ENCODE measurements at places on chromosomes 11 and 22. TPM values are rescaled to one million over a fixed set of nuclear protein-coding genes. Genes with fewer than 3 reads are reported as not detected.

- no peak for DNase-seq
Measured at GRCh38 chr11:44617671-44618461, 52.4 kb downstream of the CD82 start.

DNA sequence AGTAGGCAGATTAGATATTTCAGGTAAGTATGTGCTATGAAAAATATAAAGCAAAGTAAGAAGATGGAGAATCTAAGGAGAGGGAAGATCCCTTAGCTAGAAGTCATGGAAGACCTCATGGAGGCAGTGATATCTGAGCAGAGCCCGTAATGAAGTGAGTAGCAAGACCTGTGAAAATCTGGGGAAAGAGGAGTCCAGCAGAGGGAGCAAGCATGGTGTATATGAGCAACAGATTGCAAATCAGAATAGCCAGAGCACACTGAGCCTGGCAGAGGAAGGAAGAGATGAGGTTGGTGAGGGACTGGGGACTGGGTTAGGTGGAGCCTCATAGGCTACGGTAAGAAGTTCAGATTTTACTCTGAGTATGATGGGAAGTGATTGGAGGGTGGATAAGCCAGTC, 9.4 kb downstream of the LHFPL7 start:
- peak; percentile 36 for DNase-seq

The APOL4 gene
- total RNA-seq: not detected

- peak; percentile 39 for DNase-seq
Measured at GRCh38 chr22:31089160-31090100, 8.3 kb downstream of the SMTN start.

The RIC3 gene
- not detected for total RNA-seq

Measured in SJCRH30 (cell line).